Hematopoietic multipotent progenitor cell treated with erythropoietin and hydrocortisone succinate and interleukin-3 and kit ligand, for 17 days (in vitro differentiated cells): ENCODE measurements at places on chromosomes 16 and 17.

- no peak for DNase-seq
These were observed 1404.1 kb downstream of the CDH11 start for GRCh38 chr16:63717806-63718205.

GRCh38 chr16:65068151-65068740, 53.6 kb downstream of the CDH11 start:
- DNase-seq, result no peak

DNA sequence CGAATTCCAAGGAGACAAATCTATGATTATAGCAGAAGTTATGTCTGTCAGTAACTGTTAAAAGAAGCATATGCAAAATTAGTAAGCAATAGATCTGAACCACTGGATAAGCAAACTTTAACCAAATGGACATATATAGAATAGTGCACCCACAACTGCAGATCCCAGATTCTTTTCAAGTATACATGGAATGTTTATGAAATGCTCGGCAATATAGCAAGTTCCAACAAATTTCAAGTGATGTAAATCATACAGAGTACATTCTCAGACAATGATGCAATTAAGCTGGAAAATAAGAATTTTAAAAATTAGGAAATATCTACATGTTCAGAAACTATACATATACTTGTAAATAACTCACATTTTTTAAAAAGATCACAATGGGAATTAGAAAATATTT, 8.4 kb upstream of the HELZ start:
- DNase-seq, result no peak

DNA sequence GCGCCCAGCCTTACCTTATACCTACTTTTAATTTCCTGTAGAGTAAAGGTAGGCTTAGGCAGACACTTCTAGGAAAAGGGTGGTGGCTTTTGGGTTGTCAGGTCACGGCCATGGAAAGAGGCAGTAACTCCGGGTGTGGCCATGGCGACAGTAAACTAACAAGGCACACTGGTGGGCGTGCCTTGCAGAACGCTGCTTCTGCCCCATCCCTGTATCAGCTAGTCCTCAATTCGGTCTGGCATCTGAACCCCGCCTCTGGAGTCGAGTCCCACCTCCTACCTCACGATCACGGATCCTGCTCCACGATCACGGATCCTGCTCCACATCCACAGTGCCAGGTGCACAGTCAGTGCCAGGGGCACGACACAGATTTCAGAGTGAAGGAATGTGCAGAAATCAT, 5.6 kb downstream of the ADCY9 start:
- DNase-seq, result no peak

DNA sequence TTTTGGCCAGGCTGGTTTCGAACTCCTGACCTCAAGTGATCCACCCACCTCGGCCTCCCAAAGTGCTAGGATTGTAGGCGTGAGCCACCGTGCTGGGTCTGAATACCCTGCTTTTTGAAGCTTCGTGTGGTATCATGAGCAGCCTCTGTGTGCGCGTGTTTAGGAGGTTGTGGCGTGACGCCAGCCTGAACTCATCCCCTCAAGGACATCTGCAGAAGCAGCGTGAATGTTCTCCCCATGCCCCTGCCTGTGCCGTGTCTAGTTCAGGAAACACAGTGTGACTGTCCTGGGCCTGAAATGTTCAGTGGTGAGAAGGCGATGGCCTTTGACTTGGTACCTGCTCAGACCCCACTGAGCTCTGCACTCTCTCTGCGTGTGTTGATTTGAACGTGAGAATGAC, 35.6 kb downstream of the RNF213 start:
- no peak for DNase-seq

- no peak for DNase-seq
These were observed 20.7 kb downstream of the PHKB start for GRCh38 chr16:47481698-47482374.

DNA sequence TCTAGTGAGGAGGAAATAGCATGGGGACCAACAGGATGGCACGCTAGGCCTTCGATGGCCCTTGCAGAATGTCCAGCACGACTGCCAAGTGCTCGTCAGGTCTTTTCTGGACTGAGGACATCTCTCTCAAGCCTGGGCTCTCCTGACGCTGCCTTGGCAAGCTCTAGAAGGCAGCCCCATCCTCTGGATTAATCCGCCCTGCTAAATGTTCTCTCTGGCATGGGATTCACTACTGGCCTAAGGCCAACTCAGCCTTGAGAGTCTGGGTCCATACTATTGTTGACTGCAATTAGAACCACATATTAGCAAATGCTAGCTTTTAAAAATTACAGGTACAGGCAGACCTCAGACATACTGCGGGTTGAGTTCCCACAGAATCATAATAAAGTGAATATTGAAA, 2.5 kb upstream of the CEP295NL start:
- DNase-seq, result no peak

DNA sequence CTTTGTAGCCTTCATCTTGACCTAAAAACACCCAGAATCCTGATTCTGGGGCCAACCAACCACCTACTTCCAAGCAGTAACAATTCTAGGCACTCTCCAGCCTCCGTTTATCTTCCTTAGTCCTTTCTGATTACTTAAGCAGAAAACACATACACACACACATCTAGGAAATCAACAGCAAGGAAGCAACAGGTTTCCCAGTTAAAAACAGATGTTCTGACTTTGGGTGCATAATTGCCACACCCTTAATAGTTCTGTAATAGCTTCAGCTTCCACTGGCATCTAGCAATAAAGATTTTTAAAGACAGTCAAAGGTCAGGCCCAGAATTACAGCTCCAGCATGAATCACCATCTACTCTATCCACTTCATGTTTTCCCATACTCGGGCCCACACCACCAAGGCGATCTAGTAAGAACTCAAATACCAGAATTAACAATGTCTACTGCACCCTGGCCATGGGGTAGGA, 2.6 kb downstream of the ARHGAP17 start:
- no peak for DNase-seq
